ENCODE measurements at places on chromosomes 7 and 10. TPM values are rescaled to one million over a fixed set of nuclear protein-coding genes. Genes with fewer than 3 reads are reported as not detected.

Gene DDC
- total RNA-seq, result not detected

Gene HOXA7
- total RNA-seq, result 1.6 TPM

Gene PRSS37
- not detected for total RNA-seq

Gene FAS
- 61.8 TPM for total RNA-seq

Gene LEP
- total RNA-seq, result 0.09 TPM

Gene STAG3
- 0.28 TPM for total RNA-seq

Gene OR2A2
- not detected for total RNA-seq

Gene CYP3A7
- 0.14 TPM for total RNA-seq

Gene CUL2
- 30.6 TPM for total RNA-seq

Gene OR6V1
- total RNA-seq, result not detected

Gene MAT1A
- not detected for total RNA-seq

Gene VAX1
- total RNA-seq, result not detected

Gene NRAP
- not detected for total RNA-seq

Gene TFPI2
- 178 TPM for total RNA-seq

Gene TRIM4
- 24.5 TPM for total RNA-seq

Gene AKR1E2
- total RNA-seq, result 13.9 TPM

Gene KIF11
- 3.4 TPM for total RNA-seq

Gene FFAR4
- total RNA-seq, result not detected

Gene CYP17A1
- not detected for total RNA-seq

Gene KEL
- total RNA-seq, result not detected

Gene UBE2D1
- 11.7 TPM for total RNA-seq

Gene GPNMB
- 58.6 TPM for total RNA-seq

Gene GHRHR
- not detected for total RNA-seq

Gene AKR1C2
- 13.5 TPM for total RNA-seq

Gene PITX3
- 0.18 TPM for total RNA-seq

Gene CCDC172
- not detected for total RNA-seq

Gene CAMK2B
- total RNA-seq, result 0.09 TPM

Gene OPALIN
- total RNA-seq, result not detected

Gene CALML3
- total RNA-seq, result under 0.01 TPM

Gene PKD1L1
- 0.09 TPM for total RNA-seq

Gene CLRN3
- not detected for total RNA-seq

Gene PNLIP
- total RNA-seq, result not detected

Gene ACSM6
- not detected for total RNA-seq
